ENCODE measurements at places on chromosomes 5 and 9. TPM values are rescaled to one million over a fixed set of nuclear protein-coding genes. Genes with fewer than 3 reads are reported as not detected.

DNA sequence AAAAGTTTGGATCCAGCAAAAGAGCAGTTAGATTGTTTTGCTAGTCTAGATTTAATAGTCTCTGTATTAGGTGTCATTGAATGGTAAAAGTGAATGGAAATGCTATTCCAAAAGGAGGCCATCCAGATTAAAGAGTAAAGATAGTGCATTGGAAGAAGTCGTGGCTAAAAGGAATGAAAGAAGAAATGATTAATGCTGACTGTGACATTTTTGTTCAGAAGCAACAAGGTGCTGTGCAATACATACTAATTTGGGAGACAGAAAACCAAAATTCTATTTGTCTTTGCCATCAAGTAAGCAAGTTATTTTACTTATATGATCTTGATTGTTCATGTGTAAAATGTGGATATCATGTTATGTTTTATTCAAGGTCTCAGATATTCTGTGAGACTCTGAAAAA is 85.1 kb downstream of the GPBP1 start:
- H3K36me3 ChIP-seq = peaks cover 28% of the 10 kb centered on the region
- no peaks in the 10 kb centered on the region for H3K4me1 ChIP-seq
- H3K4me3 ChIP-seq = no peak overlapping the region
- DNase-seq = no peak

DNA sequence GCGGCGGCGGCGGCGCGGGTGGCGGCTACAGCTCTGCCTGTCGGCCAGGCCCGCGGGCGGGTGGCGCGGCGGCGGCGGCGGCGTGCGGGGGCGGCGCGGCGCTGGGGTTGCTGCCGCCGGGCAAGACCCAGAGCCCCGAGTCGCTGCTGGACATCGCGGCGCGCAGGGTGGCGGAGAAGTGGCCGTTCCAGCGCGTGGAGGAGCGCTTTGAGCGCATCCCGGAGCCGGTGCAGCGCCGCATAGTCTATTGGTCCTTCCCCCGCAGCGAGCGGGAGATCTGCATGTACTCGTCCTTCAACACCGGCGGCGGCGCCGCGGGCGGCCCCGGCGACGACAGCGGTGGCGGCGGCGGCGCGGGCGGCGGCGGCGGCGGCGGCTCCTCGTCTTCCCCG is 296 bp downstream of the ZSWIM6 start:
- H3K27me3 ChIP-seq = no peaks in the 10 kb centered on the region
- H3K36me3 ChIP-seq = no peaks in the 10 kb centered on the region
- H3K4me3 ChIP-seq = no peak overlapping the region
- H3K27ac ChIP-seq = no peak overlapping the region
- peaks cover 24% of the 10 kb centered on the region for H3K4me1 ChIP-seq

- no peak overlapping the region for H3K4me3 ChIP-seq
- no peak for DNase-seq
- H3K27me3 ChIP-seq = peaks cover 27% of the 10 kb centered on the region
- H3K36me3 ChIP-seq = no peaks in the 10 kb centered on the region
- H3K27ac ChIP-seq = no peak overlapping the region
- H3K4me1 ChIP-seq = peaks cover 19% of the 10 kb centered on the region
Observed at GRCh38 chr5:140042393-140042642, 781 bp downstream of the NRG2 start.

GRCh38 chr9:31519424-31519823 is 865.0 kb upstream of the ACO1 start:
- H3K27me3 ChIP-seq = no peaks in the 10 kb centered on the region
- no peak overlapping the region for H3K4me3 ChIP-seq
- no peak overlapping the region for H3K27ac ChIP-seq
- DNase-seq = no peak
- peaks cover 9% of the 10 kb centered on the region for H3K4me1 ChIP-seq

DNA sequence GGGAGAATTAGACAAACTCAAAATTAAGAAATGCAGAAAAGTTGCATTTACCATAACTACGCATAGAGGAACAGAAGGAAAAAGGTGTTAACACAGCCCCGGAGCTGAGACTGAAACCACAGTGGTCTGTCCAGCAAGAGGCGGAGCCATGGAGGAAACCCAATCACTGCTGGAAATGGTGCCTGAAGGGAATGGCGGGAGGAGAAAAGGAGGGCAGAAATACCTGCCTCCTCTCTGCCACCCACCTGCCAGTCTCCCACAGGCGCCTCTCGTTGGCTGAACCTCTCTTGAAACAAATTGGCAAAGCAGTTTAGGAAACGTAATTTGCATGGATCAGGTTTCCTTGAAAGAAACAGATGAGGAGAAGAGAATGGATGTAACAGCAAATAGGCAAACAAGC is 9.7 kb upstream of the PRKACG start:
- peaks cover 42% of the 10 kb centered on the region for H3K4me1 ChIP-seq
- no peak overlapping the region for H3K4me3 ChIP-seq
- no peak for DNase-seq
- no peaks in the 10 kb centered on the region for H3K27me3 ChIP-seq

- H3K36me3 ChIP-seq = no peaks in the 10 kb centered on the region
- no peak overlapping the region for H3K4me3 ChIP-seq
- no peaks in the 10 kb centered on the region for H3K27me3 ChIP-seq
- no peak for DNase-seq
- H3K4me1 ChIP-seq = no peaks in the 10 kb centered on the region
- no peak overlapping the region for H3K27ac ChIP-seq
Observed at GRCh38 chr9:109894473-109894872, 114.5 kb downstream of the PALM2AKAP2 start.

DNA sequence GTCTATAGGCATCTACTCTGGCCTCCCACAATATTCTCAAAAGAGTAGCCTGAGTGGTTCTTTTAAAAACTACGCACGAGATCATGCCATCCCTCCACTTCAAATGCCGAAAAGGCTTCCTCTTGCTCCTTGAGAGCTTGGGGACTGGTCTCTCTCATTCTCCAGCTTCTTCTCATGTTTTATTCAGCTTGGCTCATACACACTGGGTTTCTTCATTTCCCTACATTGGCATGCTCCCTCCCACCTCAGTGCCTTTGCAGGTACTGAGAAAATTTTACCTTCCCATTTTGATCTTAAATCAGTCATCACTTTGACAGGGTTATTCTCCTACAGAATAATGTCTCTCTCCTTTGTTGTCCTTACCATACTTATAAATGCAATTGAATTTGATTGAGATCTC is 20.4 kb downstream of the PRLR start:
- no peaks in the 10 kb centered on the region for H3K27me3 ChIP-seq
- no peaks in the 10 kb centered on the region for H3K4me1 ChIP-seq
- H3K36me3 ChIP-seq = no peaks in the 10 kb centered on the region
- no peak for DNase-seq

GRCh38 chr9:76323490-76323889 is 70.7 kb downstream of the RFK start:
- H3K27ac ChIP-seq = no peak overlapping the region
- no peaks in the 10 kb centered on the region for H3K36me3 ChIP-seq
- H3K4me1 ChIP-seq = no peaks in the 10 kb centered on the region
- no peak for DNase-seq

GRCh38 chr9:109319626-109320241 is 1.1 kb downstream of the EPB41L4B start:
- H3K36me3 ChIP-seq = no peaks in the 10 kb centered on the region
- H3K27me3 ChIP-seq = peaks cover 7% of the 10 kb centered on the region
- DNase-seq = peak; percentile 34
- peaks cover 8% of the 10 kb centered on the region for H3K4me1 ChIP-seq
- no peak overlapping the region for H3K4me3 ChIP-seq

DNA sequence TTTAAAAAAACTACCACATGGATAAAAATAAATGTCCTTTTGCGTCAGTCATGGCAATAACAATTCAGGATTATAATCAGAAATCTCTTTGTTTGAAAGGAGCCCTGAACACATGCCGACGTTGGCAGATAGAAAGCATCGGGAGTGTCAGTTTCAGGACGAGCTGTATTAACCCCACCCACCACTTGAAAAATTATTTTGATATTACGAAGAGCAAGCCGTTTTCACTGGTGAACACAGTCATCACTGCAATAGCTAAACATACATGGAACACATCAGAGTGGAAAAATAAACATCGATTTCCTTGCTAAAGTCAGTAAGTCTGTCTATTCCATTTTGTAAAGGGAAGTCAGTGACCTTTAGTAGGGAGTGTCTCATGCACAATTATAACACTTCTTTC is 266.4 kb upstream of the FBXL7 start:
- no peaks in the 10 kb centered on the region for H3K36me3 ChIP-seq
- no peak for DNase-seq
- H3K27ac ChIP-seq = no peak overlapping the region
- H3K4me1 ChIP-seq = no peaks in the 10 kb centered on the region
- no peak overlapping the region for H3K4me3 ChIP-seq

- no peak for DNase-seq
- no peak overlapping the region for H3K27ac ChIP-seq
Observed at GRCh38 chr5:172107571-172107970, 80.5 kb downstream of the STK10 start.

GRCh38 chr5:1511651-1512540 is 11.9 kb downstream of the LPCAT1 start:
- no peaks in the 10 kb centered on the region for H3K27me3 ChIP-seq
- no peak overlapping the region for H3K27ac ChIP-seq
- peaks cover 15% of the 10 kb centered on the region for H3K36me3 ChIP-seq
- peaks cover 18% of the 10 kb centered on the region for H3K4me1 ChIP-seq
- H3K4me3 ChIP-seq = no peak overlapping the region
- DNase-seq = no peak

- no peak for DNase-seq
- H3K27me3 ChIP-seq = no peaks in the 10 kb centered on the region
- peaks cover 19% of the 10 kb centered on the region for H3K4me1 ChIP-seq
- H3K27ac ChIP-seq = no peak overlapping the region
- no peak overlapping the region for H3K4me3 ChIP-seq
- no peaks in the 10 kb centered on the region for H3K36me3 ChIP-seq
Observed at GRCh38 chr5:59149271-59149670, 566.4 kb downstream of the RAB3C start.

- no peaks in the 10 kb centered on the region for H3K27me3 ChIP-seq
- H3K4me3 ChIP-seq = no peak overlapping the region
- no peak overlapping the region for H3K27ac ChIP-seq
Observed at GRCh38 chr5:129460936-129461710, 1.0 kb downstream of the ADAMTS19 start.

GRCh38 chr9:5587024-5587423 is 41.9 kb upstream of the RIC1 start:
- H3K4me3 ChIP-seq = no peak overlapping the region
- peaks cover 45% of the 10 kb centered on the region for H3K4me1 ChIP-seq
- peak overlapping the region; percentile 37 for H3K27ac ChIP-seq
- no peaks in the 10 kb centered on the region for H3K27me3 ChIP-seq
- no peak for DNase-seq
- H3K36me3 ChIP-seq = no peaks in the 10 kb centered on the region

DNA sequence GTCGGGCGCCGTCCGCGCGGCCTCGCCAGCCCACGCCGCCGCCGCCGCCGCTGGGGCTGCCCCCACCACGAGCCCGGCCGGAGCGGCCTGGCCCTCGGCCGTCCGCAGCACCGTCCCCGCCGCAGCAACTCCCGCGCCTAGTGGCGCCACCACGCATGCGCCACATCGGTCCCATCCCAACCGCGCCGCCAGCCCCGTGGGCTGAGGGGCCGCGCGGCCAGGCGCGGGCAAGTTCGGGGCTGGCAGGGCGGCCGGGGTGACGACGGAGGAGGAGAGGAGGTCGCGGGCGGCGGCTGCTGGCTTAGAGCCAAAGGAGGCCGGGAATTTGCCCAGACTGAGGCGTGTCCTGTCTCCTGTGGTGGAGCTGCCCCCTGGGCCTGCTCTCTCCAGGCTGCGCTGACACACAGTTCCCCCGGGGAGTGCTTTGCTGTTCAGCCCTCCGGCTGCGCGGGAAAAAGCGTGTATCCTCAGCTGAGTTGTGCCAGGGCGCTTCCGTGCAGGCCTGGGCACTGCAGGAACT is at the start of gene TUSC1:
Gene TUSC1, minus strand, starts transcription at position 298 of the 520 bp plus-strand sequence. Its CDS starts 132 bp downstream, at position 166.
- H3K27ac ChIP-seq = no peak within 1 kb of the TSS
- no peaks in the 10 kb centered on the region for H3K27me3 ChIP-seq
- no peaks in the 10 kb centered on the region for H3K36me3 ChIP-seq

- peaks cover 4% of the 10 kb centered on the region for H3K27me3 ChIP-seq
- no peak for DNase-seq
- no peaks in the 10 kb centered on the region for H3K36me3 ChIP-seq
- H3K4me1 ChIP-seq = no peaks in the 10 kb centered on the region
- H3K27ac ChIP-seq = no peak overlapping the region
- no peak overlapping the region for H3K4me3 ChIP-seq
Observed at GRCh38 chr5:158027806-158028775, 169.1 kb upstream of the CLINT1 start.

DNA sequence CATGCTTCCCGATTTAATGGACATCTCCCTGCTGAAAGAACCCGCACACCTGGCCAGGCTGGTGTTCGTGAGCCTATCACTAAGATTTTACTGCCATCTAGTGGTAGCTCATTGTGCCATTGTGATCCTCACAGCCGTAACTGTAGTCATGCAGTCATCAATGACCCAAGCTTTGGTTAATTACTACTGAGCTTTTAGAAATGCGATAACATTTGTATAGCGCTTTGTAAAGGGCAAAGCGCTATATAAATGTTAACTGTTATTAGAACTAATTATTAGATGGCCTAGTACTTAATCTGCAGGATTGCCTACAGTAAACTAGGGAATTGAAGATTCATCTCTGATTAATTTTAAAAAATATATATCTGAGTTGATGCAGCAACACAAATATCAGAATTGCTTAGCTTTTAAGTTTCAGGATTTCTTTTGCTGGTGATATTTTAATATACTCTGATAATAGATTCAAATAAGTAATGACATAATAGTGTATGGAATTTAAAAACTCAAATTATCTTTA is 90.2 kb downstream of the HACD4 start:
- no peaks in the 10 kb centered on the region for H3K36me3 ChIP-seq
- no peaks in the 10 kb centered on the region for H3K4me1 ChIP-seq
- no peaks in the 10 kb centered on the region for H3K27me3 ChIP-seq
- peak; percentile 67 for DNase-seq
- no peak overlapping the region for H3K4me3 ChIP-seq

GRCh38 chr5:151075698-151076331 is 5.0 kb downstream of the TNIP1 start:
- DNase-seq = no peak
- H3K27ac ChIP-seq = peak overlapping the region; percentile 1
- no peak overlapping the region for H3K4me3 ChIP-seq
- H3K27me3 ChIP-seq = no peaks in the 10 kb centered on the region
- H3K36me3 ChIP-seq = peaks cover 23% of the 10 kb centered on the region

Gene LCN1
- total RNA-seq = not detected

Gene FGF18
- 0.17 TPM for total RNA-seq

Gene JAKMIP2
- 0.84 TPM for total RNA-seq

Gene IL31RA
- not detected for total RNA-seq

Gene IL5
- not detected for total RNA-seq

Gene ADAMTS16
- total RNA-seq = not detected

Gene PPIC
- total RNA-seq = not detected

Gene RGS3
- 18.4 TPM for total RNA-seq

Gene CTNND2
- not detected for total RNA-seq

Gene SCGB3A2
- total RNA-seq = not detected

Measured in CD4-positive, alpha-beta memory T cell (primary cell).